ENCODE measurements at places on chromosomes 1 and 21. TPM values are rescaled to one million over a fixed set of nuclear protein-coding genes. Genes with fewer than 3 reads are reported as not detected.

DNA sequence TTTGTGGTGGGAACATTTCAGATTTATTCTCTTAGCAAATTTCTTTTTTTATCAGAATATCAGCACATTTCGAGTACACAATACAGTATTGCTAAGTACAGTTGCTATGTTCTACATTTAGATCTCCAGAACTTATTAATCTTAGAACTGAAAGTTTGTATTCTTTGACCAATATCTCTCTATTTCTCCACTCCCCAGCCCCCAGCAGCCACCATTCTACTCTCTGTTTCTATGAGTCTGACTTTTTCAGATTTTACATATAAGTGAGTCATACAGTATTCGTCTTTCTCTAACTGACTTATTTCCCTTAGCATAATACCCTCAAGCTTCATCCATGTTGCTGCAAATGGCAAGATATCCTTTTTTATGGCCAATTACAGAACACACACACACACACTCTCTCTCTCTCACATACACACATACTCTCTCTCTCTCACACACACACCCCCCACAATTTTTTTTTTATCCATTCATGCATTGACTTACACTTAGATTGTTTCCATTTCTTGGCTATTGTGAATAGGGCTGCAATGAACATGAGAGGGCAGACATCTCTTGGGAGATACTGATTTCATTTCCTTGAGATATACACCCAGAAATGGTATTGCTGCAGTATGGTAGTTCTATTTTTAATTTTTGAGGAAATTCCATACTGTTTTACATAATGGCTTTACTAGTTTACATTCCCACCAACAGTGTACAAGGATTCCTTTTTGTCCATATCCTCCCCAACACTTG lies 15.7 kb downstream of the RPTN start:
- peak; percentile 21 for DNase-seq

DNA sequence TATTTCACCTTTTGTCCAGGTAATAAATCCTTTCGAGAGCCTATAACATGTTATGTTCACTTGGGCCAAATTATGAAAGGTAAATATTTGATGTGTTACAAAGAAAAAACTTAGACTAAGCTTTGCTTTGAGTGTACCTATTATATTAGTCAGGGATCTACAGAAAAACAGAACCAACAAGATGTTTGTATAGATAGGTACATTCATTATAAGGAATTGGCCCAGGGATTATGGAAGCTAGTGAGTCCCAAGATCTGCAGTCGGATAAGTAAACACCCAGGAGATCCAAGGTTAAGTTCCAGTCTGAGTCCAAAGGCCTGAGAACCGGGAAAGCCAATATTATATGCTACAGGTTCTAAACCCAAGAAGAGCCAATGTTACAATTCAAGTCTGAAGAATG lies 234.5 kb downstream of the NRIP1 start:
- no peak for DNase-seq

- DNase-seq = no peak
Observed at GRCh38 chr1:71634159-71634558, 553.3 kb upstream of the ZRANB2 start.

- DNase-seq = no peak
Observed at GRCh38 chr1:63802109-63802508, 28.3 kb downstream of the ROR1 start.

GRCh38 chr21:28541371-28542112 lies 451.1 kb downstream of the LTN1 start:
- DNase-seq = no peak

GRCh38 chr1:25006770-25007169 lies 76.7 kb upstream of the RUNX3 start:
- no peak for DNase-seq

GRCh38 chr21:33531007-33531406 lies 10.9 kb downstream of the GART start:
- DNase-seq = no peak

- peak; percentile 58 for DNase-seq
Observed at GRCh38 chr1:151943591-151943990, 34.3 kb upstream of the THEM4 start.

DNA sequence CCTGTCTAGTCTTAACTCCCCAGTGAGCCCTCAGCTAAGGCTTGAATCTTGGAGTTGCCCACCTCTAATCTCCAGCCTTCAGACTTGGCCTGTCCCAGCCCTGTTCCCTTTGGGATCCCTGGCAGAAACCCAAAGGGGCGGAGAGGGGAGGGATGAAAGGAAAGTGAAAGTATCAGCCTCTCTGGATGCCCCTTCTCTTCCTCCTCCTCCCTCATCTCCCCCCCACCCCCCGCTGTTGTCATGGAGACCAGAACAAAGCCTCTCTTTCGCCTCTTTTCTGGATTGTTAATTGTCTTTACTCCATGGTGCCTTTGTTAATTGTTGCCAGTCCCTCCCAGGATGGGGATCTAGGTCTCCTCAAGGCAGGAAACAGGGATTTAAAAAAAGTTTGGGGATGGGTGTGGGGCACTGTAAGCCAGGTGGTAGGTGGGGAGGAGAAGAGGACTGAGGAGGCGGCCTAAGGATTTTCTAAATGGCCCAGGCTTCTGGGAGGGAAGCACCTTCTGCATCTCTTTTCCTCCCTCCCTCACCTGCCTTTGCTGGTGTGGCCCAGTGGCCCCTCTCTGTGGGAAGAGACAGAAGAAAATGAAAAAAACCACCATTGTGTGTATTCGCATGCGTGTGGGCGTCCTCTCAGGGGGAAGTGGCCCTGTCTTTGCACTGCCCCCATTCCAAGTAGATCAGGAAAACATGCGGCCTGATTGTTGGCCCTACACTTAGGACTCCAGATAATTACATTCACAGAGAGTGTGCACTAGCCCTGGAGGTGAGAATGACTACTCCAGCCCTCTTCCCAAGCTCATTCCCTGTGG lies 7.5 kb upstream of the SOX13 start:
- no peak for DNase-seq

DNA sequence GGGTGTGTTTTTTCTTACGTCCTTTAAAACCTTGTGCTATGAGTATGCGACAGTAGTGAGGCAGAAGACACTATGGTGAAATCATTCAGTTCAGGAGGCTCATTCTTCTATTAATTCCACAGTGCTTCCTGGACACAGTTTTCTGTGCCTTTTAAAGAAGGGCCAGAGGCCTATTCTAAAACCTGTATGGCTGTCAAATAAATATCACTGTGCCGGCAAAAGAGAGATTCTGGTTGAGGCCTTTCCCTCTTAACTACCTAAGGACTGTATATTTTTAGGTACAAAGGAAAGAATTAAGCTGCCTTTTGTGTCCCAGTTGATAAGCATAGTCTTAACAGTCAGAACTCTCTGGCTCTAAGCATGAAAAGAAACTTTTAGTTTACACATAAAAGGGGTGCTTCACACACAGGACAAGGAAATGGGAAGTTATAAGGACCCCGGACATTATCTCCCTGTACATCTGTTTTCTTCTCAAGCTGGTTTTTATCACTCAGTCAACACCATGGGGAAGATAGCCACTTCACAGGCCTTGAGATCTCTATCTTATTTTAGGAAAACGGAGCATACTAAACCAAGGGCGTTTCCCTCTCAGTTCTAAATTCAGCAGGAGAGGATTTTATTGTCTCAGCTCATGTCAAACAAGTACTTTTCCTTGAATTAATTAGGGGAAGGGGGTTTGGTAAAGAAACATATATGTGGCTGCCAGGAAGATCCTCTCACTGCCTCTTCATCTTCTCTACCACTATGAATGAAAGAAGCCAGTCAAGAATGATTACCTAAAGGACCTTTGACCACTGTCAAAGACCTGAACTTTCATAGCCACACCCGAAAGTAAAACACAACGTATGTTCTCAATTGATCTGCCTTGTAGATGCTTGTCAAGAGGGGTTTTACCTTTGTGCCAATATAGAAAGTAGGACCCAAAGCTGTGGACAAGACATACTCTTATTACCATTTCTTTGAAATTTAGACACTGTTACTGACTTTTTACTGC lies 71.4 kb upstream of the HSPA13 start:
- DNase-seq = no peak

- no peak for DNase-seq
Observed at GRCh38 chr1:108114033-108114599, 86.0 kb downstream of the SLC25A24 start.

DNA sequence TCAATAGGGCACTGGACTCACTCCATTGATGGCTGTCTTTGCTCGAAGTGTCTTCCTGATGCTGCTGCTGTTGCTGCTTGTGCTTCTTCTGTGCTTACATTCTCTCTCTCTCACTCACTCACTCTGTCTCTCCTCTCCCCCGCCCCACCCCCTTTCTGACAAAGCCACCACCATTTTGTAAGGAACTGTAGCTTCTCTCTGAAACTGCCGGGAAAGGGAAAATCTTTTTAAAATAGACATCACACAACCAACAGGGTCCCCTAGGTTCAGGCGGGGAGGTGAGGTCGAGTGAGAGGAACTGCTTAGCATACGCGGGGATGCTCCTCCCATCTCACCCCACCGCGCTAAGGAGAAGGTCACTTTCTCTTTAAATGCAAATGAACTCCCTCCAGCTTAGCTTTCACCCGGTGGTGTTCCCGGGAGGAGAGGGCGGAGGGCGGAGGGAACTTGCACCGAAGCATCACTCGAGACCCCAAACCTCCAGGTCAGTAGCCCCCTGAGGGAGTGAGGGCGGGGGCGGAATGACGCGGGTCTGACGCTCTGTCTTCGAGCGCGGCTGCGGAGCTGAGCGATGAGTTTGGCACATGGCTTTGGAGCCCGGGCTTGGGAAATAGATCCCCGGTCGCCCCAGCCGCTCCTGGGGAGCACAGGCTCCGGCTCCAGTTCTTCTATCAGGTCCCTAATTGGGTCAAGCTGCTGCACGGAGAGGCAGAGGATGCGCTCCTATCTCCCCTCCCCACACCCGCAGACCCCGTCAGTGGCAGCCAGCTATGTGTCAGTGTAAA lies at the start of gene CCDC28B:
Gene CCDC28B, plus strand, starts transcription at position 370 of the 785 bp plus-strand sequence. CDS start 1,341 bp downstream, outside the sequence.
- peak; percentile 34 for DNase-seq

GRCh38 chr1:229132706-229133105 lies 138.2 kb upstream of the RAB4A start:
- no peak for DNase-seq

DNA sequence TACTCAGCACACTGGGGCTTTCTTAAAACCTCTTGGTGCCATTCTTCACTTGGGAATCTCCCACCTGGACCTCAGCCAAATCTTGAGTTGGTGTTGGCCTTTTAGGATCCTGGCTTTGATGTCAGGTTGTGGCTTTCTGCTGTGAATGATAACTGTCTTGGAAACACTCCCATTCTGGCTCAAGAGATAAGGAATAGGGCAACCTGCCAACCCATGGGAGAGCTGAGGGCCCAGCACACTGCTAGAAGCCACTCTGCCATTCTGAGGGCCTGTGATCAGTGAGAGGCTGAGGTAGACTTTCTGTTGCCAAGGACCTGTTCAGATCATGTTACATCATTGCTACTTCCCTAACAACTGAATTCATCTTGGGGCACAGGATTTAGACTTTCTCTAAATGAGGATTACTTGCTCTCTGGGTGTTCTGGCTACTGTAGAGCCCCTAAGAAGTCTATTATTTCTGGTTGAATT lies 45.8 kb downstream of the TTC39A start:
- peak; percentile 34 for DNase-seq

DNA sequence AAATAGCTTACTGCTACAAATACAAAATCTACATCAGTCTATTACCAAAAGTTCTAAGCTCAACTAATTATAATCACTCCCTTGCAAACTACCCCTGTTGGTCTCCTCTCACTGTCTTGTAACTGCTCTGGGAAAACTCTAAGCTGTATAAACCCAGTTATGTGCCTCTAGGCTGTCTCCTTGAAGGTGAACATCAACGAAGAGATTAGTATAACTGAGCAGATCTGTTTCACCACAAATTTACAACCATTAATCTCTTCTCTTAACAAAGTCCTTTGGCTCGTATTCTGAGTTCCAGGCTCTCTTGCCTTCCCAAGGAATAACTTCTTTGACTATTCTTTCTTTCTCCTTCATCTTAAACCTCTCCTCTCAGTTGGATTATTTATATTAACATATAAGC lies 84.4 kb upstream of the PRMT6 start:
- no peak for DNase-seq

DNA sequence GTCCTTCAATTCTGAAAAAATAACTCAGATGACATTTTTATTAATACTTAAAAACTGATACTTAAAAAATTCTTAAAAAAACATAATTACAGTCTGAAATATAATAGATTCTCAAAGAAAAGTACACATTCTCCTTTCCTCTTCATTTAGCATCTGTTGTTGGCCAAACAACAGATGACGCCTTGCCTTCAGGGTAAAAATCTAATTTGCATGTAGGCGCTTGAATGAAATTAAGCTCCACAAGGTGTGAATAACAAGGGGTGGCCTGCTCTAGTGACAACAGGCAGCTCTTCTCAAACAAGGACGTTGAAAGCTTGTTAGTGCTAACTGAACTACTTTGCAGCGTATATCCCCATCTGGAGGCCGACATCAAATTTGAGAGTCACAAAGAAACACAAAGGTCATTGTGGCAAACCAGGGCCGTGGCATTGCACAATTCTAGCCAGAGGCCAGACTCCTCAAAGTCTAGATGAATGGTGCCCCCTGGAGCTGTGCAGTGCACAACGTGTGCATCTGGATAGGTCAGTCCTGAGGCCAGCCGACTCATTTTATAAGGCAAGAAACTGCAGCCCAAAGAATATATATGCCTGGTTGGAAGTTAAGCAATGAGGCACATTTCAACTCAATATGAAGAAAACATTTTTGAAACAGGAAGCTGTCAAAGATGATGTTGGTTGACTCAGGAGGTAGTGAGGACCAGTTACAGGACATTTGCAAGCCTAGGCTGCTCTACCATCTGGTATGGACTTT lies 459.2 kb upstream of the RUNX1 start:
- DNase-seq = peak; percentile 39

DNA sequence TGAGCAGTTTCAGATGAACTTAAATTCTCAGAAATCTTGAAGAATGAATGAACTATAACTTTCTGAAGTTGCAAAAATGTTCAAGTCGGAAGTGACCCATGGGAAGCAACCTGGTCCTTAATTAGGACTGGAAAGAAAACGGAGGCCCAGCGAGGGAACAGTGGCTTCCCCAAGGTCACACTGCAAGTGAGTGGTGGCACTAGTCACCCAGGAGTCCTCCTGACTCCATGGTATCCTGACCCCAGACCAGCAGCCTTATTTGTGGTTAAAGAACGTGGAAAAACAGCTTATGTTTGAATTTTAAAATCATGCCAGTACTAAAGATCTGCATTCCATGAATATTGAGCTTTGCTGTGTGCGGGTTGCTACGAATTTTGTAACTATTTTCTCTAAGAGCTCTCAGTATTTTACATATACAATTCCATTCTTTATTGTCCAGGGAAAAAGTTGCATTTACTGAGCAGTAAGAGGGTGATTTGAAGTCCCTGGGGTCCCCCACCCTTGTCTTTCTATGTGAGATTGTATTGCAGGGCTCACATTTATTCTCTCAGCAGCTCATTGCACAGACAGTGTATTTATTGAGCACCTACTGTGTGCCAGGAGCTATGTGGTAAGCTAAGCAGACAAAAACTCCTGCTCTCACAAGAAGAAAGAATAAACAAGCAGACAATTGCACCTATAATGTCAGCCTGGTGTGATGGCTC lies 61.6 kb upstream of the ATP5PO start:
- DNase-seq = no peak

GRCh38 chr1:72485801-72486200 lies 203.5 kb upstream of the NEGR1 start:
- DNase-seq = no peak

- DNase-seq = no peak
Observed at GRCh38 chr1:236275586-236275985, 6.2 kb downstream of the ERO1B start.

GRCh38 chr21:32698971-32699693 lies 28.7 kb downstream of the SYNJ1 start:
- no peak for DNase-seq

Gene RPS27
- total RNA-seq = 820 TPM

Gene PEAR1
- 3.9 TPM for total RNA-seq

Gene RNU1-3
- total RNA-seq = under 0.01 TPM

Gene PROK1
- total RNA-seq = not detected

Gene GSTM5
- total RNA-seq = not detected

Gene OR2L13
- total RNA-seq = not detected

Gene RNPC3
- 14.1 TPM for total RNA-seq

Gene FCGR2B
- total RNA-seq = not detected

Gene KIRREL1
- 297 TPM for total RNA-seq
